HCEC 1CT (cell line): ENCODE measurements at places on chromosomes 12 and 14.

GRCh38 chr14:25400607-25401206 lies 350.8 kb upstream of the STXBP6 start:
- DNase-seq, result peak; percentile 26

DNA sequence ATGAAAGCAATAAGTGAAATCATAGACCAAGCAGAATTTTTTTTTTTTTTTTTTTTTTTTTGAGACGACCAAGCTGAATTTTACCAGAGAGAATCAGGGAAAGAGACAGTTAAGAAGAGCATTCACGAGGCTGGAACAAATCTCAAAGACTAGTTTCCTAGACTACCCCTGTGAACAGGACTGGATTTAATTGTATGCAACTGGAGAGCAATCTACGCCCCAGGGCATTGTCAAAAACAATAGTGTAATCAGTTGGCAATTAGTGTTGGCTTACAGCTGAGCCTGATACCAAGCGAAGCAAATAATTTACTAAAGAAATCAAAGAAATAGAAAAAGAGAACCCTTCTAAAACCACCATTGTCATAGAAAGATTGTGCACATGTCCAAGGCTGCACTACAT lies 232.9 kb upstream of the CPNE8 start:
- no peak for DNase-seq

DNA sequence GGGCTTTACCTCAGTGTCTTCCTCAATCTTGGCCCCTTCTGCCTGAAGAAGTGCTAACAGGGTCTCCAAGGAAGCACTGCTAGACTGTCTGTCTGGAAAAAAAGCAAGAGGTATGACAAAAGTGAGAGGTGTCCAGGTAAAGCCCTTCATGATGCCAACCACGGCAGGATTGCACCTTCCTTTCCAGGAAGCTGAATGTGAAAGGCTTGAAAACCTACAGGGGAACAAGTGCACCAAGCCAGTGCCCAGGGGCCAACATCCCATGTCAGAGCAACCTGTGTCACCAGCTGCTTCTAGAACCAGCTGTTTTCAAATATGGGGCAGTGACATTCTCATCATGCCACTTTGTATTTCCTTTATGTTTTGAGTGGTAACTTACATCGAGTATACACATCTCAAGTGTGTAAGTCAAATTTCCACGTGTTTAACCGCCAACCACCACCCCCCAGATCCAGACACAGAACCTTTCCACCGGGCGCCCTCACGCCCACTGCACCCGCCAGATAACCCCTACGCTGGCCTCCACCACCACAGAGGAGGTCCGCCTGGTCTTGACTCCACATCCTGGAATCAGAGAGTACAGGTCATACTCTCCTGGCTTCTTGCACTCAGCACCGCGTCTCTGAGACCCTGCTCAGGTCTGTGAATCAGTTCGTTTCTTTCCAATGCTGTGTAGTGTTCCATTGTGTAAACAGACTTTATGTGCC lies 27.3 kb downstream of the VPS37B start:
- DNase-seq, result no peak

DNA sequence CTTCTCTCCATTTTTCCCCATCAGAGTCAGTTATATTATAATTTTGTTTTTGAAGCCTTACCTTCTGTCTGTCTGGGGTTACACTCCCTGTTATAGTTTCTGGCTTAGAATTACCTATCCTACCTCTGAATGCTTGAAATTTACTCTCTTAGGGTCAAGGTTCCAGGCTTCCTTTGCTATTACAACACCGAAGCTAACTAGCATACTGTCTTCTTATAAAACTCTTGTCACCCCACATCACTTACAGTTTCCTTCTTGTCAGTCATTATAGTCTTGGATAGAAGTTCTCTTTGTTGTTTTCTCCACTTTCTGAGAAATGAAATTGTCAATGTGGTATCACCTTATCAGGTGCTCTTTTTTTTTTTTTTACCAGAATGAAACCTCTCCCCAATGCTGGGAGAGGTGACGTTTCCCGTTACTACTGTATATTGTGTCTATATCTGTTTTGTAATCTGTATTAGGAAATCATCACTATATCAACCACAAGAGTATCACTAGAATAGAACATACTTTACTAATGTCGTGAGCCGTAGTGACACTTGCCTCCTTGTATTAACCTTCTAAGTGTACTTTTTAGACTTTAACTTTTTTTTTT lies 69.2 kb upstream of the PSMA6 start:
- DNase-seq, result no peak

DNA sequence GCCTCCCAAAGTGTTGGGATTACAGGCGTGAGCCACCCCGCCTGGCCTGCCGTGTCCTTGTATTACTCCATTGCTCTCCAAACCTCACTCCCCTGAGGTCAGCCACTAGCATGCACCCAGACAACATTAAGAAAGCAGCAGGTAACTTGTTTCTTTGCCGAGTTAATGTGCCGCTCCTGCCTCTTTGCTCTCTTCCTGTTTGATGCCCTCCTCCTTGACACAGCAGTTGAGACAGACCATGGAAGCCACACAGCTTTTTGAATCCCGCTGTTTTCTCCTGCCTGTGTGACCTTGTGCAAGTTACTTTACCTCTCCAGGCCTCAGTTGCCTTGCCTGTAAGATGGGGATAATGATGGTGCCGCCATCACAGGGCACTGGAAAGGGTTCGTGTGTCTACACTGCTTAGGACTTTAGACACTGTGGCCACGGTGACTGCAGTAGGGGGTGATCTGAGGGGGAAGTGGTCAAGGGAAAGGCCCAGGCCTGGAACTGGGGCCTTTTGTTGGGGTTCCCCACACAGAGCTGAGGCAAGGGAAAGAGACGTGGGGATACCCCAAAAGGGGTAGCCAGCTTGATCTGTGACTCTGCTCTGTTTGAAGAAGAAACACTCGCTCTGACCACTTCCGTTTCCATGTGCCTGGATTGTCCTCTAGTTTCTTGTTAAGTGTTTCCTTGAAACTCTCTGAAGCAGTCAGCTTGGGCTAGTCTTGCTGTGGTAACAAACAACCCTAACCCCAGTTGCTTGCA lies 69.3 kb downstream of the RIN3 start:
- no peak for DNase-seq

GRCh38 chr12:39277416-39277815 lies 165.5 kb downstream of the KIF21A start:
- no peak for DNase-seq

- no peak for DNase-seq
Measured at GRCh38 chr14:97995038-97995437, 1197.9 kb downstream of the VRK1 start.

GRCh38 chr14:103366741-103367140 lies 18.5 kb upstream of the MARK3 start:
- DNase-seq, result no peak

GRCh38 chr12:47207340-47207717 lies 127.6 kb upstream of the AMIGO2 start:
- no peak for DNase-seq

DNA sequence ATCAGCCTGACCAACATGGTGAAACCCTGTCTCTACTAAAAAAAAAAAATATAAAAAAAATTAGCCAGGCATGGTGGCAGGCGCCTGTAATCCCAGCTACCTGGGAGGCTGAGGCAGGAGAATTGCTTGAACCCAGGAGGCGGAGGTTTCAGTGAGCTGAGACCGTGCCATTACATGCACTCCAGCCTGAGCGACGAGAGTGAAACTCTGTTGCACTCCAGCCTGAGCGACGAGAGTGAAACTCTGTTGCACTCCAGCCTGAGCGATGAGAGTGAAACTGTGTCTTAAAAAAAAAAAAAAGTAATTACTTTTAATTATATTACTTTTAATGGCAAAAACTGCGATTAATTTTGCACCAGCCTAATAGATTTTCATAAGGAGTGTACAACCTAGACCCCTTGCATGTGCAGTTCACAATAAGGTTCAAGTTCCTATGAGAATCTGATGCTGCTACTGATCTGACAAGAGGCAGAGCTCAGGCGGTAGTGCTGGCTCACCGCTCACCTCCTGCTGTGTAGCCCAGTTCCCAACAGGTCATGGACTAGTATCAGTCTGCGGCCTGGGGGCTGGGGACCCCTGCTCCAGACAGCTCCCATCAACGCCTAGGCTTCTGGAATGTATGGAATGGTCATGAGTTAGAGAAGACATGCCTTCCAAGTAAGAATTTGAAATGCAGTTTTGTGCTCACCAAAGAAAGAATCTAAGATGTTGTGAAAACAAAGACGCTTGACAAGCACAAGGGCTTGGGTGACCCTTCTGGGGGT lies 10.1 kb downstream of the LTB4R start:
- no peak for DNase-seq

GRCh38 chr14:33499687-33500086 lies 451.2 kb downstream of the EGLN3 start:
- DNase-seq, result no peak

GRCh38 chr12:32470936-32471470 lies 71.6 kb downstream of the FGD4 start:
- DNase-seq, result no peak

- no peak for DNase-seq
Measured at GRCh38 chr12:40989785-40990184, 198.3 kb upstream of the PDZRN4 start.

DNA sequence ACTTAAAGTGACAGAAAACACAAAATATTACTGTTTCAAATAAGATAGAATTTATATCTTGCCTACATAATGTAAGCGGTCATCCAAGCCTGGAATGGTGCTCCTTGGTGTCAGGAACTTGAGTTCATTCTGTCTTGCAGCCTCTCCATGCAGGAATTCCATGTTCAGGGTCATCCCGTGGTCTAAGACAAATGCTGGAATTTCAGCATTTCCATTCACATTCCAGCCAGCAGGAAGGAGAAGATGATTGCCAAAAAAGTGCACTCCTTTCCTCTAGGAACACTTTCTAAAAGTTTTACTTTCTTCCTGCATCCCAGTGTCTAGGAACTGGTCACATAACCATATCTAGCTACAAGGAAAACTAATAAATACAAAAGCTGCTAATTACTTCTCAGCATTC lies 106.3 kb downstream of the PTPRO start:
- DNase-seq, result no peak

- peak; percentile 83 for DNase-seq
Measured at GRCh38 chr12:6341417-6342139, at the start of gene TNFRSF1A. Gene TNFRSF1A, minus strand, starts transcription at chr12:6342076. Its CDS starts 262 bp downstream, at chr12:6341814.

- DNase-seq, result no peak
Measured at GRCh38 chr12:46043972-46044520, 53.7 kb upstream of the SCAF11 start.

GRCh38 chr12:26466726-26467125 lies 271.4 kb downstream of the SSPN start:
- DNase-seq, result no peak

GRCh38 chr12:67988601-67989021 lies 636 bp upstream of the IFNG-AS1 start:
- no peak for DNase-seq
